Activated naive CD4-positive, alpha-beta T cell treated with anti-CD3 and anti-CD28 coated beads, Interleukin-2, amount 50 U/mL, for 72 hours (primary cell): ENCODE measurements at places on chromosomes 13 and 19. TPM values are rescaled to one million over a fixed set of nuclear protein-coding genes. Genes with fewer than 3 reads are reported as not detected.

GRCh38 chr19:10432736-10433130 is 12.4 kb downstream of the PDE4A start:
- DNase-seq = no peak

- DNase-seq = no peak
These were observed 75.6 kb downstream of the MIPEP start for GRCh38 chr13:23813635-23814034.

DNA sequence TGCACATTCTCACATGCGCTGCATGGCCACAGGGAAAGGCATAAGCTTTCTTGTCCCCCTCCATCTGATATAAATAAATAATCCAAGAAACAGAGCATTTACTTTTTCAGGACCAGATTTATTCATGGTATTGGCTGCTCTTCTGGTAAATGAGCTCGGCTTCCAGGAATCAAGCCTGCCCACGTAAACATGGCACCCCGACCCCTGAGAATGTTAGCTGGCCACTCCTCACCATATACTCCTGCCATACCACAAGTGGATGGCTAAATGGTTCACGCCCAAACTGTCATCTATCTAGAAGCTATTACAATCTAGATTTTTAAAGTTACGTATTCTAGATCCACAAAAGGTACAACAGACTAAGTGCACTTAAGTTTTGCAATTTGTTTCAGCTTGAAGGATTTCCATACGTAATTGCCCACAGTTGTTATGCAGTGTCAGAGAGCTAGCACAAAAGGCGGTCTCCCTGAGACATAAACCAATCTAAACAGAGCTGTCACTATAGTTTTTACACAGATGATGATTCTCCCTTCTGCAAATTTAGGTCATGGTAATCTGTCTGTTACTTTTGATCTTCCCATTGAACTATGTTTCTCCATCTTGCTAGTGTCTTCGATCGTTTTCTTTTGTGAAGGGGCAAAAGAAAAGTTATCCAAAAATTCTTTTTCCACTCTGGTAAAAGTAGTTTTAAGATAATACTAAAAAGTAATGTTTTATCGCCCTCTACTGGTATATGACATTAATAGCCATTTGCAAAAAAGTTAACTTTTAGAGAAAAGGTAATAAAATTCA is 16.2 kb upstream of the FOXO1 start:
- DNase-seq = no peak

ATP4A gene
- not detected for total RNA-seq

DNA sequence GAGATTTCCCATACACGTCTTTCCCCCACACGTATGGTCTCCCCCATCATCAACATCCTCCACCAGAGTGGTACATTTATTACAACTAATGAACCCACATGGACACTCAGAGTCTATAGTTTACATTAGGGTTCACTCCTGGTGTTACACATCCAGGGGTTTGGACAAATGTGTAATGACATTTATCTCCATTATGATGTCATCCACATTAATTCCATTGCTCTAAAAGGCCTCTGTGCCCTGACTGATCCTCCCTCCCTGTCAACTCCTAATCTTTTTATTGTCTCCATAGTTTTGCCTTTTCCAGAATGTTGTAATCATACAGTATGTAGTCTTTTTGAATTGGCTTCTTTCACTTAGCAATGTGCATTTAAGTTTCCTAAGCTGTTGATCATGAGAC is 8.2 kb downstream of the ZNF383 start:
- DNase-seq = no peak

GRCh38 chr19:56983171-56983570 is 136.6 kb upstream of the USP29 start:
- no peak for DNase-seq

GRCh38 chr19:29288256-29288655 is 75.3 kb upstream of the UQCRFS1 start:
- no peak for DNase-seq
